ENCODE measurements at places on chromosomes 13 and 19.

- no peak for DNase-seq
Observed at GRCh38 chr19:32830231-32831014, 39.1 kb downstream of the SLC7A9 start.

DNA sequence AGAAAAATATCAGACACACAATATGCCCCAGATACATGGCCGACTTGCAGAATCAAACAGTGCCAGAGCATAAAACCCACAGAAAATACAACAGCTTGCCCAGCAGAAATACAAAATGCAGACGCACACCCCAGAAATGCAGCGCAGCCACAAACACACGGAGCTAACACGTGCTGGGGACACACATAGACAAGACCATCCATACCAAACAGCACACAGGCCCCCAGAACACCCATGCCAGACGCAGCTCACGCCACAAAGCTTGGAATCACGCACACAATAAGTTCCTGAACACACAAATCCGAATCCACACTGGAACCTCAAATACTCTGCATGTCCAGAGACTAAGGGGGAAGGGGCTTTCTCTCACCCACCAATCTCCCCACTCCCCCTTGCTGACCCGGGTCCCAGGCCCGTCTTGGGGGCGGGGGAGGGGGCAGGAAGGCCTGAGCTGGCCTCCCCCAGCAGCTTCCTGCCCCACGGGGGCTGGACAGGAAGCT lies 17.2 kb downstream of the CCDC97 start:
- DNase-seq, result no peak

- DNase-seq, result no peak
Observed at GRCh38 chr13:44155422-44156293, 218.0 kb upstream of the SERP2 start.

DNA sequence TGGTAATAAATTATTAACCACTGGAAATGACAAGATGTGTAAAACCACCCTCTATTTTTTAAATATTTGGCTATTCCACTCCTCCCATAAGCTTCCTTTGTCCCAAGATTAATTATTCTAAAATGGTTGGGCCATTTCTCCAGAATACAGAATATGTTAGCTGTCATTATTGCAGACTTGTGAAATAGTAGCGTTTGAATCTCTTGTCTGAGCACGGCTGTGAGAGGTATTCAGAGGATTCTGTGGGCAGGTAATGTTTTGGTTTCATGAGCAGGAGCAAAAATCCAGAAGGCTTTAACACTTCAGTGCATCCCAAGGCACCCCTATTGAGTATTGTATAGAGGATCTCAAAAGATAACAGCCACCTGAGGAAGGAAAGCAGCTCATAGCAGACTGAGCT lies 256.0 kb downstream of the UQCRFS1 start:
- no peak for DNase-seq

DNA sequence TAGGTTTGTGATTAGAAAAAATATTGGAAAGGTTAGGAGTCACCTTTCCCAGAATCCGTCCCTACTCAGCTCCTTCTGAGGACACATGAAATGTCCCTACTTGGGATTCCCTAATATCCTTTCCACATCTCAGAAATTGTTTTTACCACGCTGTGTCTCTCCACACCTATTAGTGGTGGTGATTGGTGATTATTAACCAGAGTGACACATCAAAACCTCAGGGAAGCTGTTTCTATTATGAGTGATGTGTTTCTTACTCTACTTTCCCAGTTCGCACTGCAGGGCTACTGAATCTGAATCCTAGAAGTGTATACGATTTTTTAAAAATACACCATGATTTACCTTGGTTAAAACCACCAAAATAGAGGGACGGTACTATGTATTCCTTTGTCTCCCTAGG lies 460.8 kb downstream of the TBC1D4 start:
- no peak for DNase-seq

GRCh38 chr13:38365661-38366060 lies 16.0 kb downstream of the UFM1 start:
- DNase-seq, result no peak

- DNase-seq, result no peak
Observed at GRCh38 chr13:95207769-95208366, 93.4 kb downstream of the ABCC4 start.

GRCh38 chr13:101474419-101474957 lies 22.0 kb downstream of the ITGBL1 start:
- no peak for DNase-seq

DNA sequence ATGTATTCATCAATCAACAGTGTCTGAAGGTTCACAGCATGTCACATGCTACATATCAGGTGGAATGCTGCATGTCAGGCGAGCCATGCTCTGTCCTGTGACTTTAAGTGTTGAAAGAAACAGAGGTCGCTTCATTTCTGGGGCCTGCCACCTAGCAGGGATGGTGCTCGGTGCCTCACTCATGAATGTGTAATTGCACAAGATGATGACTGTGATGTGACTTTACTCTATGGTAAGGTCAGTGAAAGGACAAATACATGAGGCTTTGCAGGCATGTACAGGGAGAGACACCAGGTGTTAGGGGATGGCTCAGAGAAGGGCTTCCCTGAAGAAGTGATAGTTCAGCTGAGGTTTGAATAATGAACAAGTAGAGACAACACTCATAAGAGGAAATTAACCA lies 66.7 kb downstream of the FRY start:
- no peak for DNase-seq

DNA sequence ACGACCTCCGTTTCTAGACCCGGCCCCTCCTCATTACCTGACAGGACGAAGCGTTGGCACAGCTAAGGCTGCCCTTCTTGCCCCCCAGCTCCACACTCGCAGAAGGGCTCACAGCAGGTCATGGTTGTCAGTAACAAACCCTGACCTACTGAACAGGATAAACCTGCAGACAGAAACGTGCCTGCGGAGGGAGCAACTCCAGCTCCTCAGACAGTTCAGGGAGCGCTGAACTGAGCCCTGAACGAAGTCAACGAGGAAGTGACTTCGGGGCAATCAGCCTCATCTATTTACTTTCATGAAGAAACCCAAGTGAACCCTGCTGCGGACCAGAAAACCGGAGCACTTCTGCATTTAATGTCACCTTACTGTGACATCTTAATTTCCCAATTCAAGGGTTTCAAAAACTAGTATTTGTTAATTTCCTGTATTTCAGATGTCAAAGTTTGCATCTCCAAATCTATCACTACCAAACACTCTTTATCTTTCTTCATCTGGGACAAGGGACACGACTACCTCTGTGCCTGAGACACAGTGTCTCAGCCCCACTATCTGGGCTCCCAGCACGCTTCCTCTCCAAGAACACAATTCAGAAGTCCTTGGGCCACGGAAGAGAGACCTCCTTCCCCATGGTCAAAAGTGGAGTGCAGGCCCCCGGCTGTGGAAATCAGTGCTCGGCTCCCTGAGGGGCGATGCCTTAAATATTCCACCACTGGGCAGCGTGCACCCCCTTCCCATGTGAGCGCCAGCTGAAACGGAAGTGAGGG lies 40.2 kb downstream of the CARS2 start:
- DNase-seq, result no peak
